Fibroblast of the conjunctiva (primary cell): ENCODE measurements at places on chromosomes 6 and 20.

GRCh38 chr6:35786810-35787209, 6.0 kb downstream of the CLPSL1 start:
- no peak for DNase-seq

GRCh38 chr6:112085286-112086065, 1.8 kb downstream of the TUBE1 start:
- no peak for DNase-seq

- DNase-seq = no peak
Measured at GRCh38 chr6:95804847-95805541, 210.8 kb upstream of the FUT9 start.

- DNase-seq = peak; percentile 46
Measured at GRCh38 chr6:1348675-1349074, 36.8 kb downstream of the FOXQ1 start.

DNA sequence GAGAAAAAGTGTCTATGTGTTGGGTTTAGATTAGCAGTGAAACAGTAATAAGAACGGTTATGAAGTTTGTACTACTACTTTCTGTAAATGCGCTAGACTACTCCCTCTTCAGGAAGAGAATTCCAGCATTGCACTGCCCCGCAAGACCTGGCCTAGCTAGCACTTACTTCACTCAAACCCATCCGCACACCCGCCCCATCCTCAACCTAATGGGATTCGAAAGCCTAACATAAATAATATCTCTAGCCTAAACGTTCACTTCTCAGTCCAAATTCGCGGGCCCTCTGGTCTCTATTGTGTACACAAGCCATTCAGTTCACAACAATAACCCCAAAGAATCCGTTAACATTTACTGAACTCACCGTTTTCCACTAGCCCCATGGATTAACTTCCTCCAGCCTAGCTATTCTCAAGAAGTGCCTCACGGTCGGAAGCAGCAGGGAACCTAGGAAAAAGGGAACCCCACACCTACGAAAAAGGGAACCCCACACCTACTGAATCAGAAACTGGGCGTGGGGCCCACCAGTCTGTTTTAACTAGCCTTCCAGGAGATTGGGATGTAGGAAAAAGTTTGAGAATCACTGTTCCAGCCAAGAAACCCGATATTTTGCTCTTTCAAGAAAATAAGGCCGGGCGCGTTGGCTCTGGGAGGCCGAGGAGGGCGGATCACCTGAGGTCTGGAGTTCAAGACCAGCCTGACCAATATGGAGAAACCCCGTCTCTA, 45.4 kb upstream of the BTN3A2 start:
- no peak for DNase-seq

- no peak for DNase-seq
Measured at GRCh38 chr6:26412228-26412627, 10.2 kb downstream of the BTN3A1 start.

GRCh38 chr20:24579475-24579874, 110.0 kb downstream of the SYNDIG1 start:
- no peak for DNase-seq

GRCh38 chr6:81557811-81558210, 194.7 kb downstream of the TENT5A start:
- no peak for DNase-seq
